Stimulated activated CD8-positive, alpha-beta memory T cell treated with anti-CD3 and anti-CD28 coated beads, Interleukin-4, amount 100 ng/mL, for 4 hours (primary cell): ENCODE measurements at places on chromosomes 11 and 22.

- DNase-seq = no peak
Measured at GRCh38 chr22:41442240-41442792, 4.3 kb downstream of the TOB2 start.

DNA sequence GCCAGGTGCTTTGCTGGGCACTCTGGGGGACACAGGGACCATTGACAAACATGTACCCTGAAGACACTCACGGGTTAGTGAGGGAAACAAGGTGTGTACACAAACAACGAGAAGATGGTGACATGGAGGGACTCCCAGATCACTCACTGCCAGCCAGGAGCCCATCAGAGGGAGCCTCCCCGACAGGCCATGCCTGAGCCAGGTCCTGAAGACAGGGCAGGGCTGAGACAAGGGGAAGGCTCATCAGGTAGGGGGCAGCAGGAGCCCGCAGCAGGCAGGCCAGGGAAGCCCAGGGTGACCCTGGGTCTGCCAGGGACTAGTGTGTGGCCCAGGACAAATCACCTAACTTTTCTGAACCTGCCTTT is 127.9 kb downstream of the BUD13 start:
- no peak for DNase-seq

GRCh38 chr11:12981676-12982522 is 27.2 kb upstream of the RASSF10 start:
- no peak for DNase-seq

GRCh38 chr22:29710922-29711593 is 8.7 kb upstream of the CABP7 start:
- DNase-seq = no peak

GRCh38 chr11:130209128-130209932 is 49.7 kb downstream of the ST14 start:
- no peak for DNase-seq

- DNase-seq = no peak
Measured at GRCh38 chr22:40826984-40827741, 8.0 kb upstream of the SLC25A17 start.
